Motor neuron (in vitro differentiated cells): ENCODE measurements at places on chromosomes 16 and 17. TPM values are rescaled to one million over a fixed set of nuclear protein-coding genes. Genes with fewer than 3 reads are reported as not detected.

Gene PLD6
- 18.2 and 18.4 TPM in 2 replicates for total RNA-seq

Gene COX6A2
- not detected in 2 replicates for total RNA-seq

Gene SLC47A1
- total RNA-seq: 0.22 and 0.36 TPM in 2 replicates

Gene KRT24
- not detected in 2 replicates for total RNA-seq

Gene CCL4L2
- total RNA-seq: 0.31 TPM in 1 of 2 replicates, not detected in the other

Gene KRT33B
- not detected in 2 replicates for total RNA-seq

Gene SLC52A1
- total RNA-seq: 0.09 and 0.13 TPM in 2 replicates
